ENCODE measurements at places on chromosomes 2 and 18.

DNA sequence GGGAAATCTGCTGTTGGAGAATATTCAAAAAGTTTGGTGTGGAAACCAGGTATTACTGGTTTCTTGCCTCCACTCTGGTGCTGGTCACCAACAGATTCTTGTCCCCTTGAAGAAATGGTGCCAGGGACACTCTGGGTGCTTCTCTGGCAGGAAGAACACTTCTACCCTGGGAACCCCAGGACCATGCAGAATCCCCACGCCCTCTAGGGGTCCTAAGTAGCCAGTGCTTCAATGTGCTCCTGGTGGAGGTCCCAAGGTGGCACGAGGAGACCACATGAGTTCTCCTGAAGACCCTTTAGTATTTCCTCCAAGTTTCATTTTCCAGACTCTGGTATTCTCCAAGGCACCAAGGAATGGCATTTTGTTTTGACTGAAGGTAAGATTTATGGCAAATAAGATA is 380.6 kb downstream of the TSN start:
- DNase-seq = no peak

DNA sequence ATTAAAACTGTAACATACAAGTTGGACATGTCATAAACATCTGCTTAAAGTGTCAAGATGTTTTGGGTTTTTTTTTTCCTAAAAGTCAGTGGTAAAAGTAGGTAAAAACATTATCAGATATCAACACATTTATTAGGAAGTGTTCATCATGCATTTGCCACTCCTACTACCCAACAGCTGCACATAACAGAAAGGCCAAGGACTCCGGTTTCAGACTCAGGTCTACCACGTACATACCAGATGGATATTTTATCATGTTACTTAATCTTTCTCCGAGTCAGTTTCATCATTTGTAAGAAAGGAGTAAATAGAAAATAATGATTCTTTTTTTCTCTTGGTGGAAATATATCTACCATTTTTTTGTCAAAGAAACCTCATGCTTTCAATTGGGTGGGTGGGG is 192.3 kb downstream of the UBE2E3 start:
- DNase-seq = no peak

GRCh38 chr2:215839816-215840215 is 173.5 kb downstream of the MREG start:
- no peak for DNase-seq

- DNase-seq = no peak
Measured at GRCh38 chr18:79610461-79611039, 69.1 kb upstream of the CTDP1 start.

DNA sequence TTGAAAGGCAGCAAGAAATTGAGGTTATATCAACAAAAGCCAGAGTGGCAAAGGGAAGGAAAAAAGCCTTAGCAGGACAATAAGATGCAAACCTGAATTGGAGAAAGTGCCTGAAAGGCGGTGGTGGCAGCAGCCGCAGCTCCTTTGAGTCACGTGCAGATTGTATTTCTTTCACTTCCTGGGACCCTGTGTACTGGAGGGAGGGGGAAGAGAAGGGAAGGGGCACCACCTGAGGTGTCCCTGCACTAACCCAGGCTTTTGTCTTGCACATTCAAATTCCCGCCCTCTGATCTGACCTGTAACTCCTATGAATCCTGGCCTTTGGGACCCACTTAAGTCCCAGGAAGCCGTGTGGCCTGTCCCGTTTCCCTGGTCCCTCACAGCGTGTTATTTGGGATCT is 326.1 kb upstream of the SKOR2 start:
- no peak for DNase-seq

- no peak for DNase-seq
Measured at GRCh38 chr18:65750389-65751154, at the start of gene CDH7. Gene CDH7, plus strand, starts transcription at chr18:65751012. Its CDS starts 11,831 bp downstream, at chr18:65762843.

GRCh38 chr18:34592961-34593382 is 117.1 kb upstream of the DTNA start:
- no peak for DNase-seq

GRCh38 chr2:41521211-41521610 is 526.6 kb upstream of the PKDCC start:
- no peak for DNase-seq

GRCh38 chr2:205865905-205866441 is 183.7 kb downstream of the NRP2 start:
- no peak for DNase-seq

- no peak for DNase-seq
Measured at GRCh38 chr18:31206787-31207381, 44.2 kb upstream of the DSC1 start.

DNA sequence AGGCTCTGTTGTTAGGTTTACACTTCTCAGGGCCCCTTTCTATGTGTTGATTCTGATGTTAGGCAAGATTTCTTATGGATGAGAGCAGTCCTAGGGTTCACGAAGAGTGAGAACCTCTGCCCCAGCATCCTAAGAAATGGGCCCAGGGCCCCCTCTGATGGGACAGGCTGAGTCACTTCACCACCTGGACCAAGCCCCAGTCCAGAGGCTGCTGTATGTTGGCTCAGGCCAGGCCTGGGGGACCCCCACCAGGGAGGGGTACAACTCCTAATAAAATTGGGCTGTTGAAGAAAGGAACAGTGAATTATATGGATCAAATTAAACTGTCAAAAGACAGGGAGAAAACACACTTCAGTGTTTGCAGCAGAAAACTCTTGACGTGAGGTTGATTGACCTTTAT is 365.9 kb upstream of the HS6ST1 start:
- no peak for DNase-seq

- no peak for DNase-seq
Measured at GRCh38 chr2:177078416-177078815, 134.2 kb upstream of the HNRNPA3 start.
